ENCODE measurements at places on chromosomes 1 and 21.

GRCh38 chr1:211723273-211723672 lies 47.9 kb upstream of the NEK2 start:
- DNase-seq, result no peak

- no peak for DNase-seq
Measured at GRCh38 chr1:234875953-234876855, 252.4 kb downstream of the TOMM20 start.

DNA sequence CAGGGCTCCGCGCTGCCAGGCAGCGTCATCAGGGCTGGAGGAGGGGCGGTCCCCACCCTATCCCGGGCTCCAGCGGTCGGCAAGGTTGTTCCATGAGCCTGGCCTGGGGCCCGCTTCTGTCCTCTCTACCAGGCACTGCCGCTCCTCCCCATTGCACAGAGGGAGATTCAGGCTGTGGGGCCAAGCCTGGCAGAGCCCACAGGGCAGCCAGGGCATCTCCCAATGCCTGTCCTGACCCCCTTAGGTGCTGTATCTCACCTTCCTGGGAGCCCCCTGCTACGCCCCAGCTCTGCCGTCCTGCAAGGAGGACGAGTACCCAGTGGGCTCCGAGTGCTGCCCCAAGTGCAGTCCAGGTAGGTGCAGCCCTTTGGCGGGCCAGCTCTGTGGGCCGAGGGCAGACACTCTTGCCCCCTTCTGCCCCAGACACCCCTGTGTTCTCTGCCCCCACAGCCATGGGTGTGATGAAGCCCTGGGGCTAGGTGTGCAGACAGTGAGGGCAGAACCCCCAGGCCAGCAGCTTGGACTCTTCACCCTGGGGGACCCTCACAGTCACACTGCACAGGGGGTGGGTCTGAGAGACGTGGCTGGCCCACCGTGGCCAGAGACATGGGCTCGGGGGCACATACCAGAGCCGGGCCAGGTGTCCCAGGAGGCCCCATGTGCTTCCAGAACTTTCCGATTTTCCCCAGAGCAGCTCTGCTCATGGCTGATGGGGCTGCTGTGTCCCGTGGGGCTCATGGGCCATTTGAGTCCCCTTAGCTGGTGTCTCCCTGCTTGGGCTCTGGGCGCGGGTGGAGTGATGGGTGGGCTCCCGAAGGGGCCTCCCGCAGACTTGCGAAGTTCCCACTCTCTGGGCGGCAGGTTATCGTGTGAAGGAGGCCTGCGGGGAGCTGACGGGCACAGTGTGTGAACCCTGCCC lies 1.6 kb downstream of the TNFRSF14 start:
- no peak for DNase-seq

DNA sequence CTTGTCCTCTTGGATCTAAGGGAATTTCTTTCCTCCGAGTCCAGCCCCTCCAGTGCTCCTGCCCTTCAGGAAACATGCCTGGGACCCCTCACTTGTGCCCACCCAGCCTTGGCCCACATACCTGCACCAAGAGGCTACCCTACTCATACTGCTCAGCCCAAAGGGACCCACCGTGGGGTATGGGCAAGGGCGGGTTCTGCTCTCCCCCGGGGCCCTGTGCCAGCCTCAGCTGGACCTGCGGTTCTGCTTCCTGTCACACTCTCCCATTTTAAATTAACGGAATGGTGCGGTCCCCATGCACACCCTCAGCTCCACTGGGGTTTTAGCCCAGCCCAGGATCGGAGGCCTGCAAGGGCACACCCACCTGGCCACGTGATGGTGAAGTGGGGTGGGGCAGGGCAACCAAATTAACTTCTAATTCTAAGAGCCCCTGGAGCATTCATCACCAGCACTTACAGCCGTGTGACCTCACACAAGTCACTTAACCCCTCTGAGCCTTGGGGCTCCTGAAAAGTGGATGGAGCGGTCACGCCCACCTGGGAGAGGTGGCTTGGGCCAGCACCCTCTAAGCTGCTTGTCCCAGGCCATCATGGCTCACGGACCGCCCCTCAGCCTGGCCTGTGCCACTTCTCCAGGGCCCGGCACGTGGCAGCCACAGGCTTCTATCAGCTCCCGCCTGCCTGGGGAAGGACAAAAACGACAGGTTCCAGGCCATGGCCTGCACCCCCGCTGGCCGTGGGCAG lies 28.3 kb downstream of the TP73 start:
- DNase-seq, result no peak

- no peak for DNase-seq
Measured at GRCh38 chr1:25702101-25702775, 85.6 kb downstream of the MAN1C1 start.

All from memory B cell (primary cell).